ENCODE measurements at places on chromosomes 13 and 19. TPM values are rescaled to one million over a fixed set of nuclear protein-coding genes. Genes with fewer than 3 reads are reported as not detected.
A peak's percentile ranks its signal among the peaks of the same experiment; 100 is the strongest.

The CCDC8 gene
- under 0.01 TPM for total RNA-seq

The S1PR5 gene
- under 0.01 TPM for total RNA-seq

The SIGLEC9 gene
- total RNA-seq: 0.20 TPM

The SIGLEC8 gene
- total RNA-seq: not detected

The PEAK3 gene
- total RNA-seq: 0.20 TPM

The IGFL3 gene
- total RNA-seq: not detected

The HOMER3 gene
- total RNA-seq: 124 TPM

The SUGP2 gene
- 14.7 TPM for total RNA-seq

GRCh38 chr19:23528376-23528775, 133.1 kb upstream of the ZNF91 start:
- DNase-seq: no peak

- no peak for DNase-seq
Observed at GRCh38 chr13:112435973-112436372, 59.8 kb downstream of the SPACA7 start.

DNA sequence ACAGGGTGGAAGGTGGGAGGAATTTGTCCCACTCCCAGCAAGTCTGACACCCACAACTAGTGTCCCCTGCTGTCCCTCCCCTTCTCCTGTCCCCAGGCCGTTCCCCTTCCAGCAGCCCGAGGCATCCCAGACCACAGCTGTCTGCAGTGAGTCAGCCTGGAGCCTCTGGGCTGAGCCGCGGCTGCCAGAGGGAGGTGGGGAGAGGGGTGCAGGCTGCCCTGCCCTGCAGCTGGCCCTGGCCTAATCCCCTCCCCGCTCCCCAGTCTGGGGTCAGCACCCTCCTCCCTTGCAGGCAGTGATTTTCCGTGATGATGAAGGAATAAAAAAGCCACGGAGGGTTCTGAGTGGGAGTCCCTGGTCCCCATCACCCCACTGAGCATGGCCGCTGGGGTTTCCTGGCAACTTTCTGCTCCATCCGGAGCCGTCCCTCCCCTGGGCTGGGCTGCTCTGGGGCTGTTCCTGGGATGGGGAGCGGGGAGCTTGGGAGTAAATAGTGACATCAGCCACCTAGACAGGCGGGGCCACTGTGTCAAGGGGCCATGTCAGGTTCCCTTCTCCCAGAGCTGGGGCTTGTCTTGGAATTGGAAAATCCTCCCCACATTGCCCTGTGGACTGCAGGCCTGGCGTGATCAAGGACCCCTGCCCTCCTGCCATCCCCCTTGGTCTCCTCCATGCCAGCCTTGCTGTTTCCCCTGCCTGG, 16.8 kb downstream of the SPC24 start:
- peak; percentile 76 for DNase-seq

DNA sequence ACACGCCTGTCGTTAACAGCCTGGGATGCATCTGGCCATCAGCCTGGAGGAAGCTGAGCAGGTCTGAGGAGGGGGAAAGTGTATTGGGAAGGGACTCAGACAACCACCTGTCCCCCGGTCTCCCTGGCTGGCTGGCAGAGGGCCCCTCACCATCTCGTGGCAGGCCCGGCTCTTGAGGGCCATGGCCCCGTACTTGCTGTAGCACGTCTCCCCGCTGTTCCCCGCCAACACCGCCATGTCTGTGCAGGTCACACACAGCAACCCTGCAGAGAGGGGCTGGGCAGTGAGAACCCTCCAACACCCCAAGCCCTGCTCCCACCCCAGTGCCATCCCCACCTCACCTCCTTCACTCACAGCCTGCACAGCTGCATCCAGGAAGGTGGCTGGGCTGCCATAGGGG, 4.0 kb downstream of the TRMT1 start:
- no peak for DNase-seq

DNA sequence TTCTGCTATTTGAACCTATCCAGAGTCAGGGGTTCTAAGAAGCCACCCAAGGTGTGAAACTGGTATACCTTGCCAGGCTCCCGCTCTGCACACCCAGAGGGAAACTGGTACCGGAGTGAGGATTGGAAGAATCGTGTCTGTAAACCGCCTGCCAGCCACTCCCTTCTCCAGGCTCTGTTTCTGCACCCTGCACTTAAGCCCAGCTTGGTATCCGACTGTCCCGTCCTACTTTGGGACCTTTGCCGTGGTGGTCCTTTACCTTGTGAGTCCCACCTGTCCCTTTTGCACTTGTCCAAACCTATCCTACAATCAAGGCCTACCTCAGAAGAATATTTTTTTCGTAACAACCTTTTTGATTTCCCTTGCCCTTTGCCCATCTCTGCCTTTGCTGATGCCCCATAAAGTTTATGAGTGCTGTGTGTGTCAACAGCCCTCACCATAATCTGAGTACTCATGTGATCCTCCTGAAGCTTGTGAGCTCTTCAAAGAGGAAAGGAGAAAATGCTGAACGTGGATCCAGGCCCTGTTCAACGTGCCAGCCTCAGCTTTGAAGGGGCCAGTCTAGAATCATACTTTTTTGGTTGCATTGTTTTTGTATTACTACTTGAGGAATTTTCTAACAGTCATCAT, 44.7 kb downstream of the GARRE1 start:
- no peak for DNase-seq

DNA sequence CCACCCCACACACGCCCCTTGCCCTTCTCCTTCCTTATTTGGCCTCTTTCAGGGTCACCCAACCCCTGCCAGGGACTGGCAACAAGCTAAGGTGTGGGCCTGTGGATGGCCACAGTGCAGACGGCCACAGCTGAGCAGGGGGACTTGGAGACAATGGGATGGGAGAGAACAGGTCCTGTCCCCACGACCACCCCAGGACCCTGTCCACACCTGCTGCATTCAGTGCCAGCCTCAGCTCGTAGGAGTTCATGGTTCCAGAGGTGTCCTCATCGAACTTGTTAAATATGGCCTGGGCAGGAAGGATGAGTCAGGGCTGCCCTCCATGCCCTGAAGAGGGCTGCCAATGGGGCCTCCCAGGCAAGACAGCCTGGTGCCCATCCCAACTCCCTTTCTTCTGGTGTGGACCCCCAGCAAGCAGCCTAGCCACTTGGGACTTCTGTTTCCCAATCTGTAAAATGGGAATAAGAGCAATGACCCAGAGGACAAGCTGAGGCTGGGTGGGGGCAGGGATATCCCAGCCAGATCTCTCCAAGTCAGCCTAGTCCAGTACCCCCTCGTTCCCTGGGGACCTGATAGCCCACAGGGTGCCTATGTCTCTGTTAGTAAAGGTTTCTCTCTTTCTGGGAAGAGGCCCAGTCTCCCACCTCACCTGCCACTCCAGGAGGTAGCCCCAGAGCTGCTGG, 10.6 kb downstream of the CAPN12 start:
- DNase-seq: peak; percentile 33

DNA sequence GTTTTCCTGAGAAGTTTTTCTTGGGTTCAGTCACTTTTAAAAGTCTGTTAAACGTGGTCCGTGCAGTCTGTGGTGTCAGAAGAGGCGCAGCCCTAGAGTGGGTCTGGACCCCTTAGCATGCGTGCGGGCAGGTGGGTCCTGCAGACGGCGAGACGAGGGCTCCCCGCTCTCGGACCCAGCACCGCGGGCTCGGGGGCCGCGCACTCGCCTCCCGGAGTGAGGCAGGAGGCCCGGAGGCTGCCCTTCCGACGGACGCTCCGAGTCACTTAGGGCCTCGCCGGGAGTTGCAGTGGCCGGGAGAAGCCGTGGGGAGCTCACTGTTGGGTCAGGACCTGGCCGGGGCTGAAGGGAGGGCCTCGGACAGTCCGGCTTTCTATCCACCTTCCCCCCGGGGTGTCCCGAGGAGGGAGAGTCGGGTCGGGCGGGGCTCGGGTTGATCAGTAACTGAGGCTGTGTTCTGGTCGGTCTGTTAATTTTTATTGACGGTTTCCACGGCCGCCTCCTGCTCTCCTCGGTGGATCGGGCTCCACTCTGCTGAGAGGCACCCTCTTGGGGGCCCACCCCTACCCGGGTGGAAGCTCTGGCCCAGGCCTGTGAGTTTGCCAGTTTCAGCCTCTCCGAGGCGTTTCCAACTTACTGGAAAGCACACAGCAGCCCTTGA, 1.3 kb downstream of the PTBP1 start:
- peak; percentile 46 for DNase-seq

- peak; percentile 21 for DNase-seq
Observed at GRCh38 chr13:91280801-91281200, 66.7 kb upstream of the MIR17HG start.

DNA sequence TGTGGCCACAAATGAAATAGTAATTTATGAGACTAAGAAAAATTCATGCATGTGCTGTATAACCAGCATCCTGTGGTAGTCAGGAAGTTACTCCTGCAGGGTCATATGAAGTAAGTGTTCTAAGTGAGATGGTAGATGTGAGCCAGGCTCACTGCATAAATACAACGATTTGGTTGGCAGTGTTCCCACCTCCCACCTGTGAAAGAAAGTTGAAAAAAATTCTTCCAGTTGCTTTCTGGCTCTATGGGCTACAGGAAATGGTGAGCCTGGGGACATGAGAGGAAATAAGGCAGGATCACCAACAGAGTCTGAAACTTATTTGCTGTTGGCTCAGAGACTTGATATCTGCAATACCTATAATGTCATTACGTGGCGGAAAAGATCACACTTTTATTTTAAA, 301.7 kb upstream of the SPRY2 start:
- peak; percentile 28 for DNase-seq

- DNase-seq: no peak
Observed at GRCh38 chr19:13930402-13930801, 7.8 kb downstream of the PODNL1 start.

DNA sequence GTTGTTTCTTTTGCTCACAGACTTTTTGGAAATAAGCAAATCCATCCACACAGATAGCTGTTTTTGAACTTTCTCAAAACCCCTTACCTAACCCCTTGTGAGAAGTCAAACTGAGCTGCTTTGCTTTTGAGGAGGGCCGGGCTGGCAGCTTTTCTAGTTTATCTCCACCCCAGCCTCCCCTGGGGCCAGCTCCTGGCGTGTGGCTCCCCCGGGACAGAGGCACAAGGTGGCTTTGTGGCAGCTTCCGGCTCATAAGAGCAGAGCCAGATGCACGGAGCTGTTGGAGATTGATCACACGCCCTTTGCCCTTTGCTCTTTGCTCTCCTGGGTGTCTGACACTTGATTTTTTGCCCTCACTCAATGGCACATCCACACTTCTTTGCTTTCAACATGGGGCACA, 24.9 kb upstream of the RNF113B start:
- no peak for DNase-seq

GRCh38 chr13:35393886-35394285, 82.6 kb downstream of the MAB21L1 start:
- DNase-seq: no peak

DNA sequence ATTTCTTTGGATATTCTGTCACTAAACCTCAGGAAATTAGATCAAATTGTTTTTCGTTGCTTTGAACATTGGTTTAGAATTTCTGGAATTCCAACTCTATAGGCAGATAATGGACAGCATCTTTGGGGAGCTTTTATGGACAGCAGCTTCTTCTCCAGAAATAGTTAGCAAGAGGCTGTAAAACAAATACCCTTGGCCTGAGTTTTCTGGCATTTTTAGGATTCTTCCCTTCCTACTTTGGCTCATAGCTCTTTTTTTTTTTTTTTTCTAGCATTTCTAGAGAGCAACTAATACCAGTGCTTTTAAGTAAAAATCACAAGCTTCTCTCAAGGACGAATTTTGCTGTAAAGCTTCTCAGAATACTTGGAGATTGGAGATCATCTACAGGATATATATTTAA, 169.8 kb upstream of the SPRY2 start:
- no peak for DNase-seq

- no peak for DNase-seq
Observed at GRCh38 chr13:89902223-89902622, 1445.3 kb upstream of the MIR17HG start.

- peak; percentile 7 for DNase-seq
Observed at GRCh38 chr13:37716420-37717195, 118.0 kb upstream of the POSTN start.

- DNase-seq: no peak
Observed at GRCh38 chr19:30675086-30675485, 302.9 kb downstream of the ZNF536 start.

DNA sequence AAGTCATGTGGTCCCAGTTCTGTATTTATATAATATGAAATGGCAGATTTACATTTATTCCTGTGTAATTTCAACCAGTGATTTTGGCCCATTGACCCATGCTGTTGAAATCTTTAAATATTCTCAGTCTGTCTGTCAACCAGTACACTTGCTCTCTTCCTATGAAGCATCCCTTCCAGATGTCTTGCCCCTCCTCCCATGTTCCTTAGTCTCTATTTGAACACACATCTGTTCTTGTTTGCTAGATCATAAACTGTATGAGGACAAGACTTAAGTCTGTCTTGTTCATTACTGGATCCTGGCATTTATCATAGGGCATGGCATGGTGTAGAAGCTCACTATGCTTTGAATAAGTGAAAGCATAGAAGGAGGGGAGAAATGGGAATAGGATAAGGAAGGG, 34.9 kb downstream of the STARD13 start:
- DNase-seq: no peak

DNA sequence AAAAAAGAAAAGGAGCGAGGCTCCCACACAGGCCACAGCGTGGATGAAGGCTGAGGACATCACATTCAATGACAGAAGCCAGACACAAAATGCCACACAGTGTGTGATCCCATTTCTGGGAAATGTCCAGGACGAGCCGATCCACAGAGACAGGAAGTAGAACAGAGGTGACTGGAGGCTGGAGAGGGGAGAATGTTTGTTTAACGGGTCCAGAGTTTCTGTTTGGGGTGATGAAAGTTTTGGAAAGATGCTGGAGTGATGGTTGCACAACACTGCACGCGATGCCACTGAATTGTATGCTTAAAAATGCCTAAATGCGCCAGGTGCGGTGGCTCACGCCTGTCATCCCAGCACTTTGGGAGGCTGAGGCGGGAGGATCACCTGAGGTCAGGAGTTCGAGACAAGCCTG, 650 bp upstream of the FUT5 start:
- no peak for DNase-seq

GRCh38 chr13:24007979-24008620, 110.8 kb upstream of the C1QTNF9B start:
- no peak for DNase-seq

GRCh38 chr19:47280183-47280797, 5.6 kb downstream of the INAFM1 start:
- peak; percentile 29 for DNase-seq

- peak; percentile 34 for DNase-seq
Observed at GRCh38 chr19:15112385-15112784, 5.2 kb downstream of the SYDE1 start.

- DNase-seq: no peak
Observed at GRCh38 chr19:2987797-2988196, 10.4 kb downstream of the TLE6 start.

DNA sequence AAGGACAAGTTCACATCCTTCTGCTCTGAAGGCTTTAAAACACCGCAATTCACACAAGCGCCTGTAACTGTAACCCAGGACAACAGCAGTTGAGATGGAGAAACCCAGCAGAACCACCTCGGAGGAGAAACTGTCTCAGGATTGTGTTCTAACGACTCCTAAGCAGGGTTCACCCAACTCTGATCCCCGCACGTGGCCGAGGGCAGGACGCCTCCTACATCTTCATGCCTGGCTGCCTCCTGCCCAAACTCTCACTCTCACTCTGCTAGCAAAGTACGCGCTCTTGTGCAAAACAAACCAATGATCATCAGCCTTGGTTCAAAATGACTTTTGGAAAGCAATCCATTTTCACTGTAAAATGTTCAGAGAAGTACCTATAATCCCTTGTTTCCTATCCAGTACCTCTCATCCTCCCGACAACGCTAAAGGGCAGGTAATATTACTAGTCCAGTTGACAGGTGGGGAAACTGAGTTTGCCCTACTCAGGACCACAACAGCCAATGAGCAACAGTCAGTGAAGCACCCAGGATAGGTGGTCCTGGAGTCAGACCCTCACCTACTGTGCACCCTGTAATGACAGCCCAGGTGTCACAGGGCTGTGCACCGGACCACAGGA, 25.6 kb downstream of the EPS15L1 start:
- DNase-seq: no peak

GRCh38 chr13:80048030-80048429, 292.9 kb downstream of the SPRY2 start:
- DNase-seq: no peak
